D341Med (cell line): ENCODE measurements at places on chromosomes 3 and 15.

DNA sequence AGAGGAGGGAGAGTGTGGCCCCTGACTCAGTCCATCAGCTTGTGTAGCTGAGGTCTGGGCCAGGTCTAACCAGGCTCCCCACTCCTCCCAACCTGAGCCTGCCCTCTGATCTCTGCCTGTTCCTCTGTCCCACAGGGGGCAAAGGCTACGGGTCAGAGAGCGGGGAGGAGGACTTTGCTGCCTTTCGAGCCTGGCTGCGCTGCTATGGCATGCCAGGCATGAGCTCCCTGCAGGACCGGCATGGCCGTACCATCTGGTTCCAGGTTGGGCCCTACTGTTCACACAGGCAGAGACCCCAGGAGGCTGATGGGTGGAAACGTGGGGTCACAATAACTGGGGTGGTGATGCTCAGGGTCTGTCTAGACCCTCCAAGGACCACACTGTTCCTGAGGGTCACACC lies 6.8 kb downstream of the NEIL1 start:
- no peak for DNase-seq

DNA sequence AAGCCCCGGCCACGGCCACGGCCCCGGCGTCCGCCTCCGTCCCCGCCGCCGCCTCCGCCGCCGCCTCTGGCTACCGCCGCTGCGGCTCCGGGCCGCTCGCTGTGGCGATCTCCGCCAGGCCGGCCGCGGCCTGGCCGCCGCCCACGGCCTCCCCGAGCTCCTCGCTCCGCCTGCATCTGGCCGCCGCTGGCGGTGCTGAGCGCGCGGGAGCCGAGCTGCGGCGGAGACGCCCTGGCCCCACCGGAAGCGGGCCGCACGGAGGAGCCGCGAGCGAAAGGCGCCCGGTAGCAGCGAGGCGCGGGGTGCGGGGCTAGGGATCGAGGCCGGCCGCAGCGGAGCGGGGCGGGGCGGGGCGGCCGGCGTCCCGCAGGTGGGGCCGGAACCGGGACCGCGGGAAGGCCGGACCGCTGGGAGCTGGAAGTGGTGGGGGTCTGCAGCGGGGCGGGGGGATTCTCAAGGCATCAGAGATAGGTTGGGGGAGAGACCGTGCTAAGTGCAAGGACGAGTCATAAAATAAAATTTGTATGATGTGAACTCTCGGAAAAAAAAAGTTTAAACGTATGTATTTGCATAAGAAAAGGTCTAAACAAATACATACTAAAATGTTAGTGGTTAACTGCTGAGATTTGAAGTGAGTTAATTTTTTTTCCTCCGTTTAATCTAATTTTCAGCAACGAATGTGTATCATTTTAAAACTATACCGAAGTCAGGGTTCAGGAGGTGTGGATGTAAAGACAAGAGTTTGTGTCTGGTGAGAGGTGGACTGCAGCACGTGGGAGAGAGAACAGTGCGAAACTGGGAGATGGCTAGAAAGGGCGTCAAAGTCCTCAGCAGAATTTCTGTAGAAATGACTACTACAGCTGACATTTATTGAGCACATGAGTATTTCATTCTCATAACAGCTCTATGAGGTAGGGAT lies at the start of gene AVEN:
Gene AVEN, minus strand, starts transcription at position 334 of the 919 bp plus-strand sequence. Its CDS starts 158 bp downstream, at position 176.
- DNase-seq = peak; percentile 84

DNA sequence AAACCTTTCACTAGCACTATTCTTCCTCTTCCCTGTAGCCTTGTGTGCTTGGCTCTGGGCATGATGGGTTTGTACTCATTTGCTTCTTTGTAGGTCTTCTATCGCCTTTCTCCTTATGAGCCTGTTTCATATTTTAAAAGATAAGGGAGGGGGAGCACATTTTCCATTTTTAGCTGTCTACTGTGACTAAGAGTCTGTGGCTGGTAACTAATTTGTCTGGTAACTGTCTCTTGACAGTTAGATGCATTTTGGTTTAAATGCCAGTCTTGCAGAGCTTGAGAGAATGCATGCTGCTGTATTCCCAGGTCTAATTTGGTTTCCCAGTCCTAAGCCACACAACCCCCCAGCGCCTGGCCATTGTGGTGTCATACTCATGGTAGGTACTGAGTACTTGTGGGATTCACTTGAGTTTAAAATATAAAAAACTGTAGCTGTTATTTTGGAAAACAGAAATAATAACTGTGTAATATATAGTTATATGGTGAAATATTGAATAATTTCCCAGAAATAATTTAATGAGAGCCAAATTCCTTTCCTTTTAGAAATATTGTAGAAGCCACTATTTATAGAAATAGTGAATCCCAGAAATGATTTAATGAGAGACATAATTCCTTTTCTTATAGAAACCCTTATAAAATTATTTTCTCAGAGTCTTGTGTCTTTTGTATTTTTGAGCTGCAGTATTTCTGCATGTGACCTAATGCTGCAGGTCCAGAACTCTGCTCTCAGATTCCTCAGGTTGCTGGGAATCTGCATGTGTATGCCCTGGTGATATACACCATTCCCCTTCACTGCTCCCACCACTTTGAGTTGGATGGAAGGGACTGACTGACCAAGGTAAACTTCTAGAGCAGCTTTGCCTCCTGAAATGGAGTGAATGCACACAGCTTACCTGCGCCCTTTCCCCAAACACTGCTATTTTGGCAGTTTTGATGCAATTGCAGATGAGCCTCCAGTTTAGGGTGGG lies 13.9 kb upstream of the GPR171 start:
- DNase-seq = no peak

- DNase-seq = no peak
These were observed 55.8 kb downstream of the TMED3 start for GRCh38 chr15:79366691-79367090.

DNA sequence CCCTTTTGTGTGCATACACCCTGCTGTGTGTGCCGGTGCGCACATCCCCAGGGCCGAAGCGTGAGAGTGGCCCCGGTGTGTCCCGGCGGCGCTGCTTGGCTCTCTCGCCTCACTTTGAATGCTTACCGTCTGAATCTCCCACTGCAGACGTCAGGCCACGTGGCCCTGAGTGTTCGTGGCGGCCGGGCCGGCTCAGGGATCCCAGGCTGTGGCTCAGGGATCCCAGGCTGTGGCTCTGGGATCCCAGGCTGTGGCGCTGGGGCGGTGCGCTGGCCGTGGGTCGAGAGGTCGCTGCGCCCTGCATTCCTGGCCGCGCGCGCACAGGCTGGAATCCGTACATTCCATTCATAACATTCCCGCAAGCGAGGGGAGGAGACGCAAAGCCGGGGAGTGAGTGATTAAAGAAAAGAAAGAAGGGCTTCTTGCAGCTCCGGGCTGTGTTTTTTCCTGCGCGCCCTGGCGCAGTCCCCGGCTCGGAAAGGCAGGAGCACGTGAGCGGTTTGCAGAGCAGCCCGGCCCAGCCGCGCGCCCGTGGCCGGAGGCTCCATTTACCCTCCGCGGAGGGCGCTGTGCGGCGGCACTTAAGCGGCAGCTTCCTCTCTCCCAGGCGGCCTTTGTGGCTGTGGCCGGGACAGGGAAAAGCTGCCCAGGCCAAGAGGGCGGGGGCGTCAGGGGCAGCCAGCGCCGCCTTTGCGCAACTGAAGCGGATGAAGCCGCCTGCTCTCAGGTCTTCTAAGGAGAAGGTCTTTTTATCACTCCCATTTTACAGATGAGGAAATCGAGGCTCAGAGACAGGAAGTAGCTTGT lies 87.0 kb upstream of the ALDH1L1 start:
- no peak for DNase-seq

DNA sequence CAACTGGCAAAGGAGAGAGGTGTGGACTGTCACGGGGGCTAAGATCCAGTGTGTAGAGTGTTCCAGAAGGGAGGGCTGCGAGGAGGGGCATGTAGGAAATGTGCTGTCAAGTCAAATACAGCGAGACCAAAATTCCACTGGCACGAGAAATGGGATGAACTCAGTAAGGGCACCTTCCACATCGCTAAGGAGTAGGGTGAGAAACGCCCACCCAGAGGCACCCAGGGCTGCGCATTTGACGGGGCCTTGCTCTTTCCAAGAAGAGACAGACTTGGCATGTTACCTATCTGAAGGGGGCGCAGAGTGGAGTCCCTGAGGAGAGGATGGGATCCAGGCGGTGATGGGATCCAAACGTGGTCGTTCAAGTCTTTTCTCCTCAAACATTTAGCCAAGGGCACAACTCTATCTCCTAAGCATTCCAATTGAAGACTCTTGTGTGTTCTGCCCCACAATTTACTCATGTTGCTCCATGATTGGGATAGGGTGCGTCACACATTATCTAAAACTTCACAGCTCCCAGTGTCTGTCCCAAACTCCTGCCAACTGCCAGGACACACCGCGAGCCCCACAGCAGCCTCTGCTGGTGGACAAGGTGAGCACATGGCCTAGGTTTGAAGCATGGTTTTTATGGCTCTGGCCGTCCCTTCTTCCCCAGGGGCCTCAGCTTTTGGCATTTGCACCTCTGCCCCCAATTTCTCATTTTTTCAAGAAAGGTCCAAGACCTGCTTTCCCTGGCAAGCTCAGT lies 7.6 kb downstream of the SELENOS start:
- no peak for DNase-seq

DNA sequence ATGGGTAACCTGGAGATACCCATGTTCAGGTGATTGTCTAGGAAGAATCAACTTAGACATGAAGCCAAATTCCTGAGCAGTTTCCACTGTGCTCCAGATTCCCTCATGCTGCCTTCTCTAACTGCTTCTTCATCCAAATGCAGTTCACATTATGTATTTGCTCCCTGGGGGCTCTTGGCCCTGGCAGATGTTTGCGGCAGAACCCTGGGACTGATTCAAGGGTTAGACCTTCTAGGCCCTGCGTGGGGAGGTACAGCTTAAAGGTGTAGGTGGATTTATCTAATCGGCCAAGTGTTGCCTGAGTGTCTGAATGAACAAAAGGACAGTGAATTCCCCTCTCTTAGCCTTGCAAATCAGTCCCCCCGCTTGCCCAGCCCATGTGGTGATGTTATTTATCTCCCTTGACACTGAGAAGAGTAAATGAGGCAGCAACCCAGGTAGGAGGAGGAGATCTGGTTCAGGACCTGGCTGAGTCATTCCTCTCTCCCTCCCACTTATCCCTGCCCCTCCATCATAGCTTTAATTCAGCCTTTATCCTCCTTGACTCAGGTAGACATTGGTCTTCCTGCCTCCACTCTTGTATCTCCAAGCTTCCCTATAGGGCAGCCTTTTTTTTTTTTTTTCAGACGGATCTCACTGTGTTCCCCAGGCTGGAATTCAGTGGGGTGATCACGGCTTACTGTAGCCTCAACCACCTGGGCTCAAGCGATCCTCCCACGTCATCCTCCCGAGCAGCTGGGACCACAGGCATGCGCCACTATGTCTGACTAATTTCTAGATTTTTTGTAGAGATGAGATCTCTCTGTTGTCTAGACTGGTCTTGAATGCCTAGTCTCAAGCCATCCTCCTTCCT lies 54.8 kb downstream of the MAGEF1 start:
- DNase-seq = no peak

DNA sequence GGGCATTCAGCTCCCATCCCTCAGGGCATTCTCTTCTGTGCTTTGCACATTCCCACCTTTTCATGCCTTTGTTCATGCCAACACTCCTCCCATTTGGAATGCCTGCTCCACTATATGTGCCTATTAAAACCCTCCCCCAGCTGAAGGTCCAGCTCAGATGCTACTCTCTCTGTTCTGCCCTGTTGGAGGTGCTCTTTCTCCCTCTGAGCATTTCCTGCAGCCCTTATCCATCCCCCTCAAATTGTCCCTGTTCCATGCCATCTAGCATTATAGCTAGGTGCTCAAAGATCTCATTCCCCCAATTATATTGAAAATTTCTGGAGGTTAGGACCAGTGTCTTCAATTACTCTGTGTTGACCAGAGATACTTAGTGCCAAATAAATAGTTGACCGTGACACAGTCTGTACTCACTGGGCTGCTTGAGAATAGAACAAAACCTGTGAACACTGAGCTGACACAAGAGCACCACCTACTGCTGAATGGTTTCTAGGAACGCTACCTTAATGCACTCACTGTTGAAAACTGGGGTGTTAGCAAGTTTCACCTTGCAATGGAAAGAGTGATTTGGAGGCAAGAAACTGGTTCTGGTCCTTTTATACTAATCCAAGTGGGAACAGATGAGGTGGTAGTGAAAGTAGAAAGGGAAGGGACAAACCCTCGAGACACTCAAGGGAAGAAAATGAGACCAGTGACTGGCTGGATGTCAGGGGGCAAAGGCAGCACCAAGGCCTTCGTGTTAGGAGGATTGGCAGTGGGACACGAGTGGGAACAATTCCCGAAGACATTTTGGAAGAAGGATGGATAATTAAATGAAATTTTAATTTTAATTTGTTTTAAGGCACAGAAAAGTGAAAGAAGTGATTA lies 289.8 kb upstream of the ROPN1 start:
- no peak for DNase-seq

GRCh38 chr3:65716071-65716751 lies 322.5 kb downstream of the MAGI1 start:
- no peak for DNase-seq

DNA sequence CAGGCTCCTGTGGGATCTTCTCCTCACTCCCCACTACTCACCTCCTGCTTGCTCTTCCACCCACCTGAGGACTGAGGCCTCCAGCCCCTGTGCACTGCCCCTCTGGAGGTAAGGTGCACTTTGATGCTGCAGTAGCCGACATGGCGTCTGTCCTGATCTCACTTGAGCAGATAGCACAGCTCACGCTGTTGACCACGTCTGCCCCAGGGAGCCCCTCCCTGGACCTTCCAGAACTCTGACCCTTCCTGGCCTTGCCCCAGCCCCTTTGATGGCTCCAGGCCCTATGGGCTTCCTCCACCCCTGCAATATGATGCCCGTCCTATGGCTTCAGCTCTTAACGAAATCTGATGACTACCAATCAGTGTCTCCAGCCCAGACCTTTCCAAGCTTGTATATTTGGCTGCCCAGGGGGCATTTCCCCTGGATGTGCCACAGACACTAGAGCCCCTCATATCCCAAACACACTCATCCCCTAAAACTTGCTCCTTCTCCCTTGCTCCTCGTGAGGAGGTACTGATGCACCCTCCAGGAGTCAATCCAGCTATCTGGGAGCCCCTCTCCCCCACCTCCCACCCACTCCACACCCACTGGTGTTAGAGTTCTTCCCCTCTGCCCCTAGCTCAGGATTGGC lies 27.1 kb downstream of the KY start:
- peak; percentile 11 for DNase-seq

GRCh38 chr3:3753416-3753815 lies 45.8 kb upstream of the LRRN1 start:
- DNase-seq = no peak
